ENCODE measurements at places on chromosomes 6 and 20.

- DNase-seq: no peak
Measured at GRCh38 chr6:119961450-119961849, 611.9 kb upstream of the MAN1A1 start.

- DNase-seq: no peak
Measured at GRCh38 chr6:87922947-87923330, 124.7 kb upstream of the SPACA1 start.

DNA sequence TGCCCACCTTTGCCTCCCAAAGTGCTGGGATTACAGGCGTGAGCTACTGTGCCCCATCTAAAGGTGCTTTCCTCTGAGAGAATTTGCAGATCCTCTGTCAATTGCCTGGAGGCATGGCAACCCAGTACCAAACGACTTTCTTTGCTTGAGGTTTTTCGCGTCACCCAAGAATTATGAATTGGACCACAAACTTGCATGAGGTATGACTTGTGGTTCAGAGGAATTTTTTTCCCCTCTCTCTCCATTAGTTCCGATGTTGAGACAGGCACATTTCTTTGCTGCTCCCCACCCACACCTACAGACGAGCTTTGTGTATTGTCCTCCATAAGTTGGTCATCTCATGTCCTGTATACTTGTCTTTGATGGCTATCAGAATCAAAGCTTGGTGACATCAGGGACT, 11.8 kb upstream of the SCAF8 start:
- no peak for DNase-seq

GRCh38 chr20:37279820-37280219, 9.6 kb upstream of the MANBAL start:
- no peak for DNase-seq

GRCh38 chr6:92977018-92977417, 442.3 kb downstream of the EPHA7 start:
- DNase-seq: no peak

- DNase-seq: no peak
Measured at GRCh38 chr6:83615025-83615999, 93.6 kb downstream of the SNAP91 start.

Data from stimulated activated CD4-positive, alpha-beta T cell treated with anti-CD3 and anti-CD28 coated beads, Interleukin-4, amount 100 ng/mL, for 4 hours (primary cell).